GM23248 (cell line): ENCODE measurements at places on chromosomes 6 and 20.

GRCh38 chr6:156864557-156864956 is 87.4 kb downstream of the ARID1B start:
- no peak for DNase-seq

DNA sequence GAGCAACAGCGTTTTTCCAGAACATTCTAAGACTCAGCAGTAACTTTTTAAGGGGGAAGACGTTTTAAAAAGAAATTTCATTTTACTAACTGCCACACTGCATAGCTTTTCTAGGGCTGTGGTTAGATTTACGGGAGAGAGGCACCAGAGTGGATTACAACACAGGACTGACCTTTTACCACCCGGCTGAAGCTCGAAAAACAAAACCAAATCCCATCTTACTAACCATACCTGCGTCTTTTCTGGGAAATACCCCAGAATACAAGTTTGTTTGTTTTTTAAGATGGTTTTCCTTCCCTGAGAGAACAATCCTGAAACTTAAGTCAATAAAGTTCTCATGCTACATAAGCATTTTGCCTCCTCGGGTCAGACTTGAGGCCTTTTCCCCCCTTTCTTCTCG is 209.3 kb upstream of the SOX4 start:
- DNase-seq, result no peak

GRCh38 chr6:25623065-25623464 is 28.9 kb upstream of the SCGN start:
- DNase-seq, result no peak

DNA sequence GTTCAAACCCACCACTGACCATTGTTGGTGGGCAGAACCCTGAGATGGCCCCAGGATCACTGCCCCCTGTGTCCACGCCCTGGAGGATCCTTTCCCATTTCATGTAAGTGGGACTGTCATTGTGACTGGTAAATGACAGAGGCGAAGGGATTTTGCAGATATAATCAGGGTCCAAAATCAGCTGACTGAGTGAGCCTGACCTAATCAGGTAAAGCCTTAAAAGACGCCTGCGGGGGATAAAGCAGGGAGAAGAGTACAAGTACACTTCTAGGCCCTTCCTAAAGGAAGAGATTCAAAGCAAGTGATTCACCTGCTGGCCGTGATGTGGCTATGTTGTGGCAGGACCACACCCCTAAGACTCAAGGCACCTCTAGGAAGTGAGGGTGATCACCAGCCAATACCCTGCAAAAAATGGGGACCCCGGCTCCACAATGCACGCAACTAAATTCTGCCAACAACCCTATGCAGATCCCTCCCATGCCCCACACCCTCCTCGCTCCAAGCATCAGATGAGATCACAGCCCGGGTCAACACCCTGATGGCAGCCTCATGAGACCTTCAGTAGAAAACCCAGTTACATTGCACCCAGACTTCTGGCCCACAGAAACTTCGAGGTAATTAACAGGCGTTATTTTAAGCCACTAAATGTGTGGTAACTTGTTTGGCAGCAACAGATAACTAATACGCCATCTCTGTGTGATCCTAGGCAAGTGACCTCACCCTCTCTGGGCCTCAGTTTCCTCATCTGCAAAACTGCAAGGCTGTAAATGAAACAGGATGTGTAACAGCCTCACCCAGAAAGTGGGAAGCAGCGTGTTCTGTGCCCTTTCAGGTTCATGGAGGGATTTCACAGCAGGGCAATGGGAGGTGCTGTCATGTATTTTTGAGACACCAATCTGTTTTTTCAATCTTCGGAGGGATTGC is 11.3 kb downstream of the PREX1 start:
- no peak for DNase-seq

DNA sequence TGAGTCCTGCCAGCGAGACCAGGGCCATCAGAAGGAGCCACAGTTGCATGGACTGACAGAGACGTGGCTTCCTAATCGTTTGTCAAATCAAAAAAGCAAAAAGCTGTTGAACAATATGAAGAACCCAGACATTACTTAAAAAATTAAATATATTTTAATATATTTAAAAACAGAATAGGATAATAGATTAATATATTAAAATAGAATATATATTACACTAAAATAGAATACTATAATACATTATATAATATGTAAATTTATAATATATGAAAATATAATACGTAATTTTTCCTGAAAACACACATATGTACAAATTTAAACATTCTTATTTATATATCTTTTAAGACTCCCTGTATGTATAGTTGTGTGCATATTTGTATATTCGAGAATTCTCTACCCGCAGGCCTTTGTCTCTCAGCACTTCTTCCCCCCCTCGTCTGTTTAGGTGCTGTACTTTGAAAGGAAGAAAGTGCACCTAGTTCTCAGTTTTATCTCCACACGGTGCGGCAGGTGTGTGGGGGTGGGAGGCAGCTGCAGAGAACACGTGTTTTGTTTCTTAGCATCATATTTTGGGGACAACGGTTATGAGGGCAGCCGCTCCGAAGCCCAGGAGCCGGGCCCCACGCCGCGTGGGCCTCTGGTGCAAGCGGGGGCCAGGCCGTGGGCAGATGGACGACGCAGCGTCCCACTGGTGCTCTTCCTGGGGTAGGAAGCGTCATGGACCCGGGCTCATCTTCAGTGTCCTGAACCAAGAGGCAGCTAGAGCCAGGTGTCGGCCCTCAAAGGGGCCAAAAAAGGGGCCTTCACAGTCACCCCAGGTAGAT is 72.2 kb upstream of the MPC1 start:
- DNase-seq, result no peak

DNA sequence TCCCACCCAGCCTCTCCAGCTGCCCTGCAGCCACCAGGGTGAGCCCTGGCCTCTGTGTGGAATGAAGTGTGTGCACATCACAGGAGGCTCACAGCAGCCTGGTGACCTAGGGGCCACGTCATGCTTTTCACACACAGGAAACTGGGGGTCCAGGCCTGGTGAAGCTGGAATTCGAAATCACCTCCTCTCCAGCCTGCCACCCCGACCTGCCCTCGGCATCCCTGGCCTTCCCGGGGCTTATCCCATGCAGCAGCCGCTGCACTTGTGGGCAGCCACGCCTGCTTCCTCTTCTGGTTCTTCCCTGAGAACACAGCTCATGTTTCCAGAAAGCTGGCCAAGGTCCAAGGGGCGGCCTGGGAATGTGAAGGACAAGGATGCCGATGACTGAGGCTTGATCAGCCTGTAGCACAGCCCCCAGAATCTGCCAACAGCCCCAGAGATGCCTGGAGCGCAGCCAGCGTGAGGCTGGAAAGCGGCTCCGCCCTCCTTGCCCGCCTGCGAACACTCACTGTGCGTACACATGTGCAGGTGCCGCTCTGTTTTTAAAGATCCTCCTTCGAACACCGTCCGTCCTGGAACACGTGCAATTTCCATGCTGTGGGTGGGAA is 4.2 kb upstream of the NTSR1 start:
- DNase-seq, result peak; percentile 92

- DNase-seq, result no peak
These were observed 97.6 kb downstream of the TCP11 start for GRCh38 chr6:35043381-35044130.

GRCh38 chr6:167974640-167975344 is 22.7 kb upstream of the KIF25 start:
- no peak for DNase-seq

DNA sequence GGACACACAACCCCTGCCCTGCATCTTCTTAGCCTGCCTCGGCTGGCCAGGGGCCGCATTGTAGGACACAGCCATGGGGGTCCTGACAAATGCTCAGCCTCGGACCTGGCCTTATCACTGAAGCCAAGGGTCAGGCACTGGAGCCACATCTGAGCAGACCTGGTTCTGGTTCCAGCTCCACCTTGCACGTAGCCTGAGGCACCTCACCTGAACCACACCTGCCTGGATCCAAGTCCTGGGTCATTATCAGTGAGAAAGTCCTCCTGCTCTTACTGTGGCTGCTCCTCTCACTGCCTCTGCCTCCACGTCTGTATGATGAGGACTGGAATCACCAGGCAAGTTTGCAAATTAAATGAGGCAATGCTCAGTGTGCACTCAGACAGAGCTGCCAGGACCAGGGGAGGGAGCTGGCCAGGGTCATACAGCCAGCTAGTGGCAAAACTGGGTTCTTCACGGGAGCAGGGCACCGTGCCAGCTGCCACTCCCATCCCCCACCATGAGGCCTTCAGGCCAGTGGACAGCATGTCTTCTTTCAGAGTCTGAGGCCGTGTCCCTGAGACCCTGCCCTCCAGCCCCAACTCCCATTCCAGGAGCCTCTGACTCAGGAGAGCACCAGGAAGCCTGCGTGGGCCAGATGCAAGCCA is 40.2 kb downstream of the MRPL14 start:
- peak; percentile 43 for DNase-seq

- no peak for DNase-seq
These were observed 42.3 kb upstream of the LAMA4 start for GRCh38 chr6:112296694-112297093.

GRCh38 chr6:37239950-37240713 is 17.4 kb upstream of the TBC1D22B start:
- peak; percentile 97 for DNase-seq

GRCh38 chr6:14365393-14365792 is 247.8 kb downstream of the CD83 start:
- peak; percentile 61 for DNase-seq

DNA sequence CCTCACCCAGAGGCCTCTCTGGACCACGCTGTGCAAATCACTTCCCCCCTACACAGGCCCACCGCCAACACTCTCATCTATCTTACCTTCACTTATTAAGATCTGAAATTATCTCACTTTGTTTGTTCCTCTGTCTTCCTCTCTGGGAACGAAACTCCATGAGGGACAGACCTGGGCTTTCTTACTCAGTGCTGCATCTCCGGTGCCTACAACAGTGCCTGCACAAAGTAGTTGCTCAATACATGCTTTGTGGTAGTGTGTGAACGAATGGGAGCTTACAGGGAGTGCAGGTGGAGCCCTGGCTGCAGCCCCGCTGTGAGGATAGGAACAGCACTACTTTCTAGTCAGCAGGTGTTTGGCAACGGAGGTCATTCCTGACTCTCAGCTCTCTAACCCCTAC is 5.3 kb downstream of the CASS4 start:
- DNase-seq, result no peak

DNA sequence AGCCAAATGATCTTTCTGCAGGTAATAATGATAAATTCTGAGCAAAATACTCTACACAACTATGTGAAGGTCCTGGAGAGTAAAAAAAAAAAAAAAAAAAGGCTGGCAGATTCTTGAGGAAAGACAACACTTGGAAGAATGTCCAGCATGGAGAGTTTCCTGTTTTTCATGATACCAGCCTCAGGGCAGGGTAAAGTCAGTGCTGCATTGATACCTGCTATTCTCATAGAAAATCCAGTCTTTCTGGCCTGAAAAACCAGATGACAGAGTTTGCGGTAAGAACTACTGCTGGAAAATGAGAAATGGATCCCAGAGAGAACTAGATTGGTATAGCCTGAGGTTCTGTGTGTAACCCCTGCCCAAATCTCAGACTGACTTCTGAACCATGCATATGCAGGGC is 89.1 kb downstream of the AFG1L start:
- no peak for DNase-seq

DNA sequence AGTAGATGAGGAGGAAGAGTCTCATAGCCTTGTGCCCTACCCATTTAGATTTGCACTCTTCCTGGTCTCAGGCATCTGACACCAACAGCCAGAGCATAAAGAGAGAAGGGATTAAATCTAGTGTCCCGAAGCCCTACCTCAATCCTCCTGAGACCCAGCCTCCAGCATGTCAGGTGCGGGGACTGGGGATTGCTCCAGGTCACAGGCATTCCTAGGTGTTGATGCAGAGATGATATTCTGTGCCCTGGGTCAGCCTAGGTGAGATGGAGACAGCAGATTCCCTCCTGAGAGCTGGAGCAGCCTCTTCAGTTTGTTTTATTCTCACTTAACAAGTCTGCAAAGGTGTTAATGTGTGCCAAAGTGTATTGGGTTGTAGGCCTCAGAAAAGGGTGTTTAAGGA is 89.8 kb downstream of the ANKRD6 start:
- no peak for DNase-seq

GRCh38 chr6:3077430-3077829 is 9.1 kb downstream of the RIPK1 start:
- DNase-seq, result no peak

- no peak for DNase-seq
These were observed 69.2 kb upstream of the E2F3 start for GRCh38 chr6:20332441-20333006.

GRCh38 chr20:56443654-56444540 is 24.5 kb upstream of the RTF2 start:
- no peak for DNase-seq

DNA sequence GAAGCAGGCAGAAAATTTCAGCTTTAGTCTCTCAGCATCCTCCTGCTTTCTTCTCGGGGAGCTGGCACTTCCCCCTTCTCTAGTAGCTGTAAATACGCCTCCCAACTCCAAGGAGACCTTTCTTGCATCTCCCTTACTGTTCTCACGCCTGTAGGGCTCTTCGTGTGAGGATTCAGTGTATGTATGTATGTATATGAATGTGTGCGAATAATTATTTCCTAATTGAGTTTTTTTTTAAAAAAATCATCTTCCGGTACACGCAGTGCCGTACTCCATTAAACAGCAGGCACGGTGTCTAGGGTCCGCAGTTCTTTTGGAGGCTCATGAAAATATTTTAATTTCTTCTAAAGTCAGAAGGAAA is 85.4 kb downstream of the HFE start:
- DNase-seq, result peak; percentile 68

- no peak for DNase-seq
These were observed 104.4 kb upstream of the ADGRF4 start for GRCh38 chr6:47593979-47594378.

GRCh38 chr6:6125495-6125894 is 118.8 kb upstream of the NRN1 start:
- peak; percentile 1 for DNase-seq

GRCh38 chr6:169981969-169982368 is 230.5 kb downstream of the ERMARD start:
- no peak for DNase-seq

GRCh38 chr6:27148404-27148795 is 99.1 kb upstream of the PRSS16 start:
- no peak for DNase-seq

GRCh38 chr20:46057856-46058598 is 29.0 kb downstream of the SLC12A5 start:
- peak; percentile 76 for DNase-seq

DNA sequence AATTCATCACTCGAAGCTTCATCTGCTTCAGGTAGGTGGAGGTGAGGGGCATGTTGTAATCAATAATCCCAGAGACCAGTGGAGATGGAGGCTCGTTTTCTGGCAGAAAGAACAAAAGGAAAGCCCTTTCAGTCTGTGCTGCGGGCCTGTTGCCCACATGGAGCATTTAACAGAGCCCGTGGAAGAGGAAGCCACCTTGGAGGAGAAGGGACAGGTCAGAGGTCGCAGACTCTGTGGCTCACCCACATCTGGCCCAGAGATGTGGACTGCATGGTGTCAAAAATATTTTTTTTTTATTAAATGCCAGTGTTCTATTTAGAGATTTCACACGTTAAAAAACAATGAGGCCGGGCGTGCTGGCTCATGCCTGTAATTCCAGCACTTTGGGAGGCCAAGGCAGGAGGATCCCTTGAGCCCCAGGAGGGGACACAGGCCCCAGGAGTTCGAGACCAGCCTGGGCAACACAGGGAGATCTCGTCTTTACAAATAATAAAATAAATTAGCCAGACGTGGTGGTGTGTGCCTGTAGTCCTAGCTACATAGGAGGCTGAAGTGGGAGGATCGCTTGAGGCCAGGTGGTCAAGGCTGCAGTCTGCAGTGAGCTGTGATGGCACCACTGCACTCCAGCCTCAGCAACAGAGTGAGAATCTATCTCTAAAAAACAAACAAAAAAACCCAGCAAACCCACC is 73.6 kb downstream of the NOL4L start:
- DNase-seq, result no peak

- DNase-seq, result no peak
These were observed 169.1 kb downstream of the BMP7 start for GRCh38 chr20:57097245-57097915.
